Calu3 (cell line): ENCODE measurements at places on chromosomes 7 and 10. TPM values are rescaled to one million over a fixed set of nuclear protein-coding genes. Genes with fewer than 3 reads are reported as not detected.
A peak's percentile ranks its signal among the peaks of the same experiment; 100 is the strongest.

GRCh38 chr10:5550621-5551530 is 26.1 kb downstream of the CALML3 start:
- peak; percentile 48 for DNase-seq

- no peak for DNase-seq
Observed at GRCh38 chr10:88551246-88551645, 31.9 kb downstream of the RNLS start.

GRCh38 chr7:39252916-39253315 is 275.2 kb downstream of the POU6F2 start:
- DNase-seq, result no peak

ADRA2A gene
- total RNA-seq, result 5.4 and 6.7 TPM in 2 replicates

BICC1 gene
- total RNA-seq, result 58.0 and 70.2 TPM in 2 replicates
